ENCODE measurements at places on chromosomes 6 and 20.

DNA sequence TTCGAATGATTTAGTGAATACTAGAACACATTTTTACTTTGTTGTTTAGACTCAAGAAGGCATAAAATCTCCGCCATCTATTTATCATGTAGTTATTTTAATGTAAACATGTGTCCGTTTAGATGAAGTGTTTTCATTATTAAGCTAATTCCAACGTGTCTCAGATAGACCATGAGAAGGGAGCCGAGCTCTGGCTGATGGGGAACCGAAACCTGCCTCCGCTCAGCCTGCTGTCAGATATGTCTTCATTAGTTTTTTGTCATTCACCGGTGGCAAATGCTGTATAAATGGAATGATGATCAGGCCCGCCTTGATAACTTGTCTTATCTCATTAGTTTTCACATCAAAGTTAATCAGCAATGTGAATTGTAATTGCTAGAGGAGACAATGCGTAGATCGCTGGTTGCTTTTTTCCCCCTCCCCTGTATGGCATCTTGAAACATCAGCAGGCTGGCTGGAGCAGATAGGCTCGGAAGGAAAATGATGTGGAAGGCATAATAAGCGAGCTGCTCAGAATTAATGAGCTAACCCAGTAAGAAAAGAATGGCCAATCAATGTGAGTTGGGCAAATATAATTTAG lies 136.4 kb downstream of the LINC00237 start:
- no peak for DNase-seq

GRCh38 chr6:89197141-89197540 lies 20.0 kb downstream of the GABRR1 start:
- no peak for DNase-seq

DNA sequence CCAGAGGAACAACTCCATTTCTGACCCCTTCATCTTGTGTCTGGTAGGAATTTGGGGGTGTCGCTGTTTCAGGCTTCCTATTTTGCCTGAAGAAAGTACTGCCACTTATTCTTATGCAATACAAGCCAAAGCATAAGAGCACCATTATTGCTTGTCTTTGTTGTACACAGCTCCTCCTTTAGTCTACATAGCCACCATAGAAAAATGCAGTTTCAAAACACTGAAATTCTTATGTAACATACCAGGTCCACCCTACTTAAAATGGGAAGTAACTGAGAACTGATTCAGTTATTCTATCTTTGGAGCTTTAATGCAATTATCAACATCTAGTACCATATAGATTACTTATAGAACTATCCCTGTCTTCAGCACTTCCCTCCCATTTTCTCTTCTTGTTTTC lies 255.5 kb downstream of the ARHGAP18 start:
- DNase-seq = no peak

GRCh38 chr6:16334671-16335070 lies 96.3 kb downstream of the GMPR start:
- DNase-seq = no peak

DNA sequence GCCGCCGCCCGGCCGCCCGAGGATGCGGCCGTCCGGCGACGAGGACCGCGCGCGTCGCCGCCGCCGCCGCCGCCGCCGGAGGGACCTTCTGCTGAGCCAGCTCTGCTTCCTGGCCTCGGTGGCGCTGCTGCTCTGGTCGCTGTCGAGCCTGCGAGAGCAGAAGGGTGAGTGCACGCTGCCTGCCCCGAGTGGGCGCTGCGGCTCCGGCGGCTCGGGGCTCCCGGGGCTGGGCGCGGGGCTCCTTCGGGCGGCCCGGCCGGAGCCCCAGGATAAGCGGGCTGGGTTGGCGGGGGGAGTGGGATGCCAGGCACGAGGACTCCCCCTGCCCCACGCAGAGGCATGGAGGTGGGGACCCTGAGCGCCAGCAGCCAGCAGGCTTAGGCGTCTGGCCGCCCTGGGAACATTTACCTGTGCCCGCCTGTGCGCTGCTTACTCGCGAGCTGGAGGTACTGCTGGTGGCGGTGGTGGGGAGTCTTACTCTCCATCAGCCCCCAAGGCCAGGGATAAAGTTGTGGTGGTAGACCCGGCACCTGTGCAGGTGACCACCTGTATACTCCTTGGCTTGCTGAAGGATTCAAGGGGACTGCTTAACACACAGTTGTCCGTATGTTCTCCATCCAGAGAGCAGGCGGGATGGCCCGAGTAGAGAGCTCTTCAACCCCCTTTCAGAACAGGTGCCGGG lies 520 bp downstream of the SLC24A3 start:
- DNase-seq = no peak

GRCh38 chr6:15363164-15363522 lies 117.3 kb downstream of the JARID2 start:
- no peak for DNase-seq

DNA sequence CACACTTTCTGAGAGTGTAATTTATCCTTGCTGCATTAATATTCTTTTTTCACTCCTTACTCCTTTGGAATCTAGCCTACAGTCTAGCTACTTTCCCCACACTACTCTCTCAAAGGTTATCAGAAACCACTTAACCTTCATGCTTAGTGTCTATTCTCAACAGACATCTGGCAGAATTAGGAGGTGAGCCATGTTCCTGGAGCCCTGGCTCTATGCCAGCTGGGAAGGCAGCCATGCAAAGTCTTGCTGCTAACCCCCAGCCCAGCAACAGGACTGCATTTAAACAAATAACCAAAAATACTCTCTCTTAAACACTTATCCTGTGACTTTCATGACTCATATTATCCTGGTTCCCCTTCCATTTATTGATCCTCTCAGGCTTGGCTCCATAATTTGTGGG lies 260.2 kb downstream of the BCKDHB start:
- no peak for DNase-seq
